ENCODE measurements at places on chromosomes 7 and 10. TPM values are rescaled to one million over a fixed set of nuclear protein-coding genes. Genes with fewer than 3 reads are reported as not detected.

The ADARB2 gene
- not detected for polyA plus RNA-seq

The CALHM3 gene
- not detected for polyA plus RNA-seq

- no peak for DNase-seq
Measured at GRCh38 chr7:116780966-116781365, 81.4 kb upstream of the CAPZA2 start.

The MNX1 gene
- not detected for polyA plus RNA-seq

The CALY gene
- polyA plus RNA-seq: 0.16 TPM

GRCh38 chr7:24965831-24966708, 13.9 kb downstream of the OSBPL3 start:
- no peak for DNase-seq

The TIAL1 gene
- 86.0 TPM for polyA plus RNA-seq

DNA sequence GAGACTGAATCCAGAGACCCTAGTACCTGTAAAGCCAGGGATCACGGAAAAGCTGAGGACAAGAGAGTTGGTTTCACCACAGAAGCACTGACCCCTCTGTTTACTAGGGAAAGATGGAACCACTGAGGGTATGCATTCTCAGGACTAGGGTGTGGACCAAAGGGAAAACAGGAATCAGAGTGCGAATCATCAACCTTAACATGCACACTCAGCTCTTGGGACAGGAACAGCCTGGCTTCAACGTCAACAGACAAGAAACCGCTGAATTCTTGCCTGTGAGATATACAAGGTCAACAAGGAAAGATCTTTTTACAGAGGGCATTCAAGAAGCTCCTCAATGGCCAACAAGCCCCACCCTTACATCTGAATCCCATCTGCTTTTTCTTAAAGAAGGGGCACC, 14.9 kb downstream of the TNRC18 start:
- DNase-seq: no peak

- DNase-seq: no peak
Measured at GRCh38 chr10:92761571-92761970, 71.8 kb downstream of the HHEX start.

- no peak for DNase-seq
Measured at GRCh38 chr10:78745441-78745840, 323.3 kb upstream of the ZMIZ1 start.

The SPOCK2 gene
- polyA plus RNA-seq: 0.02 TPM

GRCh38 chr7:22812353-22812752, 10.3 kb downstream of the TOMM7 start:
- no peak for DNase-seq

- no peak for DNase-seq
Measured at GRCh38 chr7:132881317-132881716, 200.6 kb downstream of the CHCHD3 start.

- DNase-seq: no peak
Measured at GRCh38 chr7:44099669-44100068, 4.5 kb upstream of the AEBP1 start.

The ANLN gene
- 34.0 TPM for polyA plus RNA-seq

DNA sequence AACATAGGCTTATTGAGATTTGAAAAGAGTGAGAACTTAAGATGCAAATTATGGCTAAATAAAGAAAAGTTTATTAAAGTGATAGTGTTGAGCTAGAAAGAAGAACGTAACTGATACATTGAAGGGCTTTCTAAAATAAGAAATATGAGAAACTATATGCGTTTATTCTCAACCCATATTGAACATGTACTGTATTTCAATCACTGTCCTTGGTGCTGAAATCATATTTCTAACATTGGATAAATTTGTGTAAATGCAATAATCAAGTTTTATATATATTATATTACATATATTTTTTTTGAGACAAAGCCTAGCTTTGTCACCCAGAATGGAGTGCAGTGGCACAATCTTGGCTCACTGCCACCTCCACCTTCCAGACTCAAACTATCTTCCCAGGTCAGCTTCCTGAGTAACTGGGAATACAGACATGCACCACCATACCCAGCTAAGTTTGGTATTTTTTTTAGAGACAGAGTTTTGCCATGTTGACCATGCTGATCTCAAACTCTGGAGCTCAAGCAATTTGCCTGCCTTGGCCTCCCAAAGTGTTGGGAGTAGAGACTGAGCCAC, 1065.8 kb downstream of the REEP3 start:
- no peak for DNase-seq

GRCh38 chr10:103552856-103553742, 59.6 kb downstream of the NEURL1 start:
- DNase-seq: no peak

GRCh38 chr10:69972981-69973397, 79.7 kb upstream of the MACROH2A2 start:
- peak; percentile 39 for DNase-seq

GRCh38 chr7:105838627-105839231, 37.7 kb downstream of the ATXN7L1 start:
- peak; percentile 26 for DNase-seq

GRCh38 chr7:80330434-80330833, 181.4 kb downstream of the GNAT3 start:
- no peak for DNase-seq

The AGR2 gene
- polyA plus RNA-seq: 0.60 TPM

GRCh38 chr10:69090685-69091084, 2.8 kb downstream of the SRGN start:
- no peak for DNase-seq

The SKIDA1 gene
- 0.62 TPM for polyA plus RNA-seq

DNA sequence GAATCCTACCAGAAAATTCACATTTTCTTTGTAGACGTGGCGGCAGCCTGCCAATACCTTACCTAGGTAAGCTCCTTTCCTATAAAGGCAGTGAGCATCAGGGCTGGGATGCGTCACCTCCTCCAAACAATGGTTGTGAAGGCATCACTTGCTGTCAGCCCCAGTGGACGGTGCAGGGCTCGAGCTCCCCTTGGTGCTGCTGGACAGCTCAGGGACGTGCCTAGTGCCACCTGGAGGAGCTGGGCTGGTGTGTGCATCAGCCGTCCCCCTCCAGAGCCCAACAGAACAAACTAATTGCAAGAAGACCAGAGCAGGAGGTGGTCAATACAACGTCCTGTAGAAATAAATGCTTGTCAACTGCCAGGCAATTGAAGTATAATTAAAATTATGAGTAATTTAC, 517.5 kb upstream of the FOXK1 start:
- DNase-seq: no peak

DNA sequence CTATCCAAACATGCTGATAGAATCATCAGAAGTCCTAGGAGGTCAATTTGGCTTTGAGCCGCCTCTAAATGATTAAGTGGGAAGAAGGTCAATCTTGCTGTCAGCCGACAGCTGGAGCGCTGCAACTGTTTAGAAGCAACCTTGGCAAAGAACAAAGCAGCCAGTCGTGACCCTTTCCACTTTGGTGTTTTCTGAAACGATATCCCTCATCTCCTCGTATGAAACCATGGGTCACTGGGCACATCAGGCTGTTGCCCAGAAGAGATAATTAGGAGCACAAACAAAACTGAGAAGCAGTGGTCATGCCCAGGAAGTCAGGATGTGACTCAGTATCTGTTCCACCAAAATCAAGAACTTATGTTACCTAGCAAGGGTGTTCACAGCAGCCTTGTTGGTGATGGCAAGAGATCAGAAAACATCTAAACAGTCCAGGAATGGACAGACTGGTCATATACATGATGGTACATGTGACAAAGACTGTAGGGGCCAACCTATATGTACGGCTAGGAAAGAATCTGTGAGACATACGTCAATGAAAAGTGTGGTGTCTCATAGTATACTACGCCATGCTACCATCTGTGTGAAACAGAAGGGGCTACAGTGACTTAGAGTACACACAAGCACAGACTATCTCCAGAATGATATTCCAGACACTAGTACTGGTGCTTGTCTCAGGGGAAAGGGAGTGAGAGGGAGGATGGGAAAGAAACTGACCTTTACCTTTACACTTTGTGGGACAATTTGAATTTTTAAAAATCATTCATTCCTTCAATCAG, 22.4 kb downstream of the STN1 start:
- no peak for DNase-seq

GRCh38 chr7:676972-677385, 49.5 kb upstream of the DNAAF5 start:
- no peak for DNase-seq

DNA sequence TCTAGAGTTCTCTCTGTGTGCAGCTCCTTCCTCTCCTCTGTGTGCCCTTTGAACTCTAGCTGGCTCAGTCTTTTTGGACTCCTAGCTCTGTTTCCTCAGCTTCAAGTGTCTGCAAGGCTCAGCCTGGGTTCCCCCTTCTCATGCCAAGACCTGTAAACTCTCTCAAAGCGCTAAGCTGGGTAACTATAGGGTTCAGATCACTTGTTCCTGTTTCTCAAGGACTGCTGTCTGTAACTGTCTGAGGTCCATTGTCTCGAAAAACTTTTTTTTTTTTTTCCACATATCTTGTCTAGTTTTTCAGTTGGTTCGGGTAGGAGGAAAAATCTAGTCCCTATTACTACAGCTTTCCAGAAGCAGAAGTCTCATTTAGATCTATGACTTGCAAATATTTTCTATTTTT, 46.6 kb upstream of the PPP1R17 start:
- no peak for DNase-seq

- DNase-seq: no peak
Measured at GRCh38 chr10:126374435-126374834, 13.8 kb downstream of the ADAM12 start.

GRCh38 chr10:71575451-71575850, 144.1 kb downstream of the C10orf105 start:
- no peak for DNase-seq

The CFAP69 gene
- 2.0 TPM for polyA plus RNA-seq

GRCh38 chr10:28624351-28624750, 53.0 kb upstream of the BAMBI start:
- DNase-seq: no peak

DNA sequence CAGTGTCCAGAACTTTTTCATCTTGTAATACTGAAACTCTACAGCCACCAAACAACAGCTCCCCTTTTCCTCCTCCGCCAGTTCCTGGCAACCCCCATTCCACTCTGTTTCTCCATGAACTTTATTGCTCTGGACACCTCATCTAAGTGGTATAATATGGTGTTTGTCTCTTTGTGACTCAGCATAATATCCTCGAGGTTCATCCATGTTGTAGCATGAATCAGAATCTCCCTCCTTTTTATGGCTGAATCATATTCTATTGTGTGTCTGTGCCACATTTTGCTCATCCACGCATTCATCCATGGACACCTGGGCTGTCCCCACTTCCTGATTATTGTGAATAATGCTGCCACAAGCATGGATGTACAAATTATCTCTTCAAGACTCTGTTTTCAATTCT, 124.4 kb upstream of the FGFR2 start:
- DNase-seq: no peak

GRCh38 chr10:47320812-47321211, 1.4 kb upstream of the GDF2 start:
- DNase-seq: no peak

DNA sequence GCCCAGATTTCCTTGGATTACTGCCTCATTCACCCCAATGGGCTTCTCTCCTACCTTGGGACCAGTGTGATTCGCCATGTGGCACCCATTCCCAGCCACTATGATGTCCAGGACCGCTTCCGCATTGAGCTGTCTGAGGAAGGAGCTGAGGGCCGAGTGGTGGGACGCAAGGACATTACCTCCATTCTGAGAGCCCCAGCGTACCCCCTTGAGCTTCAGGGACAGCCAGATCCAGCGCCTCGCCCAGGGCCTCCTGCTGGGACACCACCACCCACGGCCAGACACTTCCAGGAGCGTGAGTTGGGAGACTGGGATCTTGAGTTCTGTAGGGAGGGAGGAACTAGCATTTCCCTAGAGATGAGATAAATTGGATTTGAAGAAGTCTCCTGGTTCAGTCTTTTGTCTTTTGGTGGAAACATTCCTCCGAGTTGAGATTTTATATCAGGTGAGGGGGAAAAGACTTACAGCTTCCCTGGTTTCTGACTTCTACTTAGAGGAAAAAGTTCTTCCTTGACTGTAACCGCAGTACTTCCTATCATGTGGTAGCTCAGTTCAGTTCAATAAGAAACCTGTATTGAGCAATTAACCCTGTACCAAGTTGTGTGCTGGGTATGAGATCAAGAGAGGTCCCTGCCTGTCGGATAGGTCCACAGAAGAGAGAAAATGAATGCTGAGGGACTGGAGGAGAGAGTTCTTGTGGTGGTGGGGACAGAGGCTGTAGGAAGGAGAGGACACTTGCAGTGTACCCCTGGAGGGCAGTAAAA, 1.3 kb downstream of the MOSPD3 start:
- DNase-seq: no peak

DNA sequence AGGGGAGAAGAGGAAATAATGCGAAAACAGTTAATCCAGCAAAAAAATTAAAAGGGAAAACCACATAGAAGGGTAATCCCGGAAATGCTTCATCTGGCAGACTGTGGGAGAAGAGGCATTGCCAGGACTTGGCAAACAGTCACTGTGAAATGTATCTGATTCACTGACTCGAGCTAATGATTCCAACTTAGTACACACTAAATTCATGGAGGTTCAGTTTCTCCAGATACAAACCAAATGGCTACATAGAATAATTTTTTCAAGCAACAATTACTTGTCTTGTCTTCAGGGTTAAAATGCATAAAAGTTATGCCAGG, 36.4 kb downstream of the GDI2 start:
- peak; percentile 16 for DNase-seq

The SLC13A4 gene
- 0.32 TPM for polyA plus RNA-seq

DNA sequence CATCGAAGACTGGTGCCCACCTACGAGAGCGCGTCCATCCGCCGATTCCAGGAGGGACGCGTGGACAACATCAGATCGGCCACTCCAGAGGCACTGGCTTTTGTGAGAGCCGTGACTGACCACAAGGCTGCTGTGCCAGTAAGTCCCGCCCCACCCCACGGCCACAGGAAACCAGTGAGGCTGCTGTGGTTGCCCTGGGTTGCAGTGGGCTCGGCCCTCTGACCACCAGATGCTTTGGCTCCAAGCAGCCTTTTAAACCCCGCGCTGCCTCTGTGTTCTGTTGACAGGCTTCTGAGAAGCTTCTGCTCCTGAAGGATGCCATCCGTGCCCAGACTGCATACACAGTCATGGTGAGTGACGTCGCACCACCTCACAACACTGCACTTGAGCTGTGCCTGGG, 24.4 kb upstream of the C10orf53 start:
- DNase-seq: no peak

DNA sequence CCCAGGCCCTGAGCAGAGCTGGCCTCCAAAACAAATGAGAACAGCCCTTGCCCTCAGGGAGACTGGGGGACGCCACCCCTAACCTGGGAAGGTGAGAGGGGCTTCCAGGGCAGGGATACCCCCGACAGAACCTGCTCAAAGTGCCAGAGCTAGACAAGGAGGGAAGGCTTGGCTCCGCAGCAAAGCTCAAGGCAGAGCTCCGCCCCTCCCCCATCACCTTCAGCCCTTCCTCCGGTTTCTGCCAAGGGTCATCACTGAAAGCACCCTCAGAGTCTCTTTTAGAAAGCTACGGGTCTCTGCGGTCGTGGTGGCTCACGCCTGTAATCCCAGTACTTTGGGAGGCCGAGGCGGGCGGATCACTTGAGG, 73.4 kb upstream of the CUX1 start:
- DNase-seq: no peak

GRCh38 chr7:140722254-140722653, 25.7 kb downstream of the NDUFB2 start:
- no peak for DNase-seq

- DNase-seq: no peak
Measured at GRCh38 chr7:33673029-33673700, 232.2 kb upstream of the BMPER start.
